CD4-positive, alpha-beta T cell treated with Interleukin-4 for 1 hour (primary cell): ENCODE measurements at places on chromosomes 5 and 9.

DNA sequence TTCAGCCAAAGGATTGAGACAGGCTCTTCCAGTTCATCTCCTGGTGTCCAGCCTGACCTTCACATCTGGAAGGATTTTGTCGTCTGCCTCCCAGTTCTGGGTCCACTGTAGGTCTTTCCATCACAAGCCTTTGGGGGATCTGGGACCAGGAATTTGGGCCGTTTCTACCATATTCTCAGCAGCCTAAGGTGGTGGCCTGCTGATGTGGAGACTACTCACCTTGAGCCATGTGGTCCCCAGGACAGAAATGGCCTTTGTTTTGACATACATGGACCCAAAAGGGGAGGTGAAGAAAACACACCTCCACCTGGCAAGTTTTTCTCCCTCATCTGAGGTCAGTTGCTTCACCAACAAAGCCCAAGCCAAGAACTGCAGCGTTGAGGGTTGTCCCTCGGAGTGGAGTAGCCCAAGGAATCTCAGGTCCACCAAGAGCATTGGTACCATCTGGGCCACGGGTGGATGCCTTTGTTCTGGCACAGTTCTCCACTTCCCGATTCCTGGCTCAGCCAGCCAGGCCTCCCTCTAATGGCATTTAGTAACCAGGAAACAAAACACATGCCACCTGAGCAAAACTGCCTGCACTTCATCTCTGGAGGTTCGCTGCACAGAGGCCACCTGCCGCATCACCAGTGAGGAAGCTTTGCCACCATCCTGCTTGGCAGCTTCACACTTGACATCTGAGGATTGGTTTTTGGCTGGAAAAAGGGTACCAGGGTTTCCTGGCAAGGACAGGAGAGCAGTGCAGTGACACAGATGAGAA is 24.7 kb downstream of the AMBP start:
- DNase-seq: no peak

DNA sequence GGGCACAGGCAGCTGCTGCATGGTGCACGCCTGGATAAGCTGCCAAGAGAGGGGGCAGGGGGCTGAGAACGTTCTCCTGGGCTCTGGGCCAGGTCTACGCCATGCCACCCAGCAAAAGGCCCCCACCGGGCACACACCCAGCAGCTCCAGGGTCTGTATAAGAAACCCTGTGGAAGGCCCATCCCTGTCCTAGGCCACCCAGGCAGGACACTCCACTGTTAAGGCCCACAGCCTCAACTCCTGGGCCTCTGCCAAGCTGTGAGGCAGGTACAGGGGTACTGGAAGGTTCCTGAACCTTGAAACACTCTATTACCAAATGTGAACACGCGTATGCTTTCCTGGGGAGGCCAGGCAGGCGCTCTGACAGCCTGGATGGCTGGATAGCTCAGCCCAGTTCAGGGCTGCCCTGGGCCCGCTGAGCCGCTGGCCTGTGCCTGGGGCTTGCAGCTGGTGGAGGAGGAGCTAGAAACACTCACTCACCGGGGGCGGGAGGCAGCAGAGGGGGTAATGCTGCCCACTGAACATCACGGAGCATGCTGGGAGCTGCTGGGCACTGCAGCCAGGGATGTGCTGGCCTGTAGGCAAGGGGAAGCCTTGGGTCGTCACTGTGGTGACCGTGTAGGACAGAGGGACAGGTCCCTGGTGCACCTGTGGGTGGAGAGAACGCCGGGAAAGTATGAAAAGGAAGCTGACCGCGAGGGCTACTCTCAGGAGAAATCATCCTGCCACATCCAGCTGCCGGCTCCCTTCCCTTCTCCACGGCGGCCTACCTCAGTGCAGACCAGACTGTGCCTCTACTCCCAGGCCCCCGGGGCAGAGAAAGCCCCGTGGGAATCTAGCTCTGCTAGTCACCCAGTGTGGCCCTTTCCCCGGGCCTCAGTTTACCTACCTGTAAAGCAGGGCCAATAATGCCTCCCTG is 6.0 kb downstream of the RNF44 start:
- DNase-seq: no peak

DNA sequence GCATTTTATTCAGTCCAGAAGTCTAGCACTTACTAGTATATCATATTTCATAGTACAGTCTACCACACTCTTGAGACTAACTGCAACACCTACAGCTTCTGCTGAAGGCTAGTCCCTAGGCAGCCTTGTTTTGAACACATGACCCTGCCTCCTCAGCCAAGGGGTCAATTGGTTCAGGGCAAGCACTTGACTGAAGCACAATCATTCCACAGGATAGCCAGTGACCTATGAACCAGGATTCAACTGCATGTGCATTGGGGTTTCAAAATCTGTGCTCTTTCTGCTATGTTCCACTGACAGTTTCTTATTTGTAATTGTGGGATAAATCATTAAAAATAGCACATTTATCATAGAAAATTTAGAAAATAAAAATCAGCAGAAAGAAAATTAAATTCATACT is 186.8 kb downstream of the TMEM161B start:
- no peak for DNase-seq

DNA sequence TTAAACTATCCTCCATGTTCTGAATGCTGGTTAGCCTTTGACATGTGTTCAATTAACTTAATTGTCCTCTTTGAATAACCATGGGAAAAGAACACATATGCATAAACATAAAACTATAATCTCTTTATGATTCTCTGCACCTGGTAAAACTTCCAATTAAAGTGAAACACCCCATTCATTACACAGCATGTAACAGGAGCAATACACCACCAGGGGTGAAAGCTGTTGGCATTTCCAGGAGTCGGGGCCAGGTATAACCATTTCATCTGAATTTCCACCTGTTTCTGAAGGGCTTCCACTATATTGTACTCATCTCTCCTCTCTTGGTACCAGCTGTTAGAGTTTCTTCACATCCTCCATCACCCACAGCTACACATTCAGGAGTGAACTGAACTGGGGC is 303.8 kb downstream of the EDIL3 start:
- DNase-seq: no peak

- DNase-seq: no peak
Observed at GRCh38 chr9:26779062-26779461, 113.5 kb downstream of the CAAP1 start.

- DNase-seq: no peak
Observed at GRCh38 chr5:80715887-80716286, 61.1 kb upstream of the DHFR start.
